LHCN-M2 (cell line): ENCODE measurements at places on chromosomes 7 and 10. TPM values are rescaled to one million over a fixed set of nuclear protein-coding genes. Genes with fewer than 3 reads are reported as not detected.
A peak's percentile ranks its signal among the peaks of the same experiment; 100 is the strongest.

DNA sequence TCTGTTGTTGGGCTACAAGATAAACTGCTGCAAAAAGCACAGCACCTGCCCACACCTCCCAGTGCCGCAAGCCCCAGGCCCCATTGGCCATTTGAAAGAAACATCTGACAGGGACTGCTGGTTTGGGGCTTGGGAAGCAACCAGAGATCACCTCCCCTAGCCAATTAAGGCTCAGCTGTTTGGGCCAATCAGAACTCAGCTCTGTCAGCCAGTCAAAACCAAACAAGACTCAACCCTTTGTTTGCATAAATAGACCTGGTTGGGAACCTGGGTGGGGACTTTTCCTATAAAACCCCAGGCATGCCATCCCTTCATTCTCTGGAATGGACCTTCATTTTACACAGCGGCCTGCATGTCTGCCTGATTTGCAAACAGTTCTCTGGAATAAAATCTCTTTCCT is 17.2 kb upstream of the NME8 start:
- no peak for DNase-seq

GRCh38 chr7:137462074-137462715 is 118.7 kb upstream of the PTN start:
- DNase-seq: peak; percentile 53

DNA sequence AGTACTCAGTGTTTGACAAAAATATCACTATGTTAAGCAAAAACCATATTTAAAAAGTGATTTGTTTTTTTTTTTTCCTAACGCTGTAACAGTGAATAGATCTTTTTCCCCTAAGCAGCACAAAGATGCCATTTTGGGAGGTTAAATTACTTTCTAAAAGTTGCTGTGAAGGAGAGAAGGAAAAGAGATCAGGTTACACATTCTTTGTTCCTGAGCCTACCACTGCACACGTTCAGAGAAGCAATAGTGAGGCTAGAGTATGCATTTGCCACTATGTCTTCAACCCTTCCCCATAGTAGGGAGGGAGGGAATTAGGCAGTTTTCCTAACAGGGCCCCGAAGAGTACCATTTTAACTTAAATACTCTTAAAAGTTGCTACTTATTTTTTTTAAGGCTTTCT is 38.9 kb downstream of the BMPR1A start:
- DNase-seq: peak; percentile 84

GRCh38 chr7:152313831-152314604 is 121.8 kb downstream of the KMT2C start:
- peak; percentile 90 for DNase-seq

The TAS2R41 gene
- total RNA-seq: not detected in 2 replicates

The HOXA3 gene
- 4.6 and 4.7 TPM in 2 replicates for total RNA-seq

The CPA5 gene
- total RNA-seq: 0.06 TPM in 1 of 2 replicates, not detected in the other

The BCAP29 gene
- 214 and 242 TPM in 2 replicates for total RNA-seq
